Naive thymus-derived CD4-positive, alpha-beta T cell (primary cell): ENCODE measurements at places on chromosomes 11 and 22. TPM values are rescaled to one million over a fixed set of nuclear protein-coding genes. Genes with fewer than 3 reads are reported as not detected.

- DNase-seq: no peak
Observed at GRCh38 chr11:107706531-107706930, 5.3 kb downstream of the SLN start.

SPINDOC gene
- total RNA-seq: 42.2 and 42.7 TPM in 2 replicates

INPPL1 gene
- total RNA-seq: 182 TPM

SYCE3 gene
- not detected in 2 replicates for total RNA-seq

ABCC8 gene
- total RNA-seq: 0.36 TPM in 1 of 2 replicates, not detected in the other

DNA sequence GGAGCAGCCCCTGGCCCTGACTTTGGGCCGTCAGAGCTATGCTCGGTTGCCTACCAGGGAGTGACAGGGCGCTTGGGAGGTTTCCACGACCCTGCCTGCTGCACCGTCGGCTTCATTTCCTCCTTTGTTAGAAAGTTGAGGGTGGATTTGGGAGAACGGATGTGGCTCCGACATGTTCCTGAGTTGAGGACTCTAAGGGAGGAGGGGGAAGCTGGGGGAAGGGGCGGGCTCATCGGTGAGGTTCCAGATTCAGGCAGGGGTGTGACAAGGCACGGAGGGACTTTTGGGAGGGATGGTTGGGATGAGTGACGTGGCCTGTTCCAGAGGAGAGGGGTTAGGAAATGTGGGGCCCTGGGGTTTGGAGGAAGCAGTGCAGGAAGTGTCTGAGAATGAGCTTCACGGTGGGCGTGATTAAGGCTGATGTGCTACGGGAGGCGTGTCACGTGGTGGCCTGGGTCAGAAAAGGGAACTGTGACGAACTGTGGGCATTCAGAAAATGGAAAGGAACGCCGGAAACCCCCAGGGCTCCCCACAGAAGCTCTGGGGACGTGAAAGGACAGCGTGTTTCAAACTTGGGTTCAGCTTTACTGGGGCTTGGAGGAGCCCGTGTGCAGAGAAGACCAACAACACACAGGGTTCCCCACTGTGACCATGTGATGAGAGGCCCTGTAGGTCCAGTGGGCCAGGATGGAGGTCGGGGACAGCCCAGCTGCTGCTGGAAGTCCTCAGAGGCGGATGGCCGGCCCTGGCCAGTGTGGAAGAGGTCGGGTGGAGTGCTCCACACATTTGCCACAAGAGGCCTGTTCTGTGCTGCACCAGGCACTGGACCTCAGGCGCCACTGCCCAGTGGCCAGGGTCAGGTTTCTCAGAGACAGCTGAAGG, 2.8 kb downstream of the PARVB start:
- peak; percentile 27 for DNase-seq

GRCh38 chr22:30178181-30179126, 68.1 kb downstream of the LIF start:
- peak; percentile 15 for DNase-seq

GRCh38 chr11:105720096-105720495, 110.2 kb downstream of the GRIA4 start:
- DNase-seq: no peak

ASPHD2 gene
- 3.0 TPM for total RNA-seq

DNA sequence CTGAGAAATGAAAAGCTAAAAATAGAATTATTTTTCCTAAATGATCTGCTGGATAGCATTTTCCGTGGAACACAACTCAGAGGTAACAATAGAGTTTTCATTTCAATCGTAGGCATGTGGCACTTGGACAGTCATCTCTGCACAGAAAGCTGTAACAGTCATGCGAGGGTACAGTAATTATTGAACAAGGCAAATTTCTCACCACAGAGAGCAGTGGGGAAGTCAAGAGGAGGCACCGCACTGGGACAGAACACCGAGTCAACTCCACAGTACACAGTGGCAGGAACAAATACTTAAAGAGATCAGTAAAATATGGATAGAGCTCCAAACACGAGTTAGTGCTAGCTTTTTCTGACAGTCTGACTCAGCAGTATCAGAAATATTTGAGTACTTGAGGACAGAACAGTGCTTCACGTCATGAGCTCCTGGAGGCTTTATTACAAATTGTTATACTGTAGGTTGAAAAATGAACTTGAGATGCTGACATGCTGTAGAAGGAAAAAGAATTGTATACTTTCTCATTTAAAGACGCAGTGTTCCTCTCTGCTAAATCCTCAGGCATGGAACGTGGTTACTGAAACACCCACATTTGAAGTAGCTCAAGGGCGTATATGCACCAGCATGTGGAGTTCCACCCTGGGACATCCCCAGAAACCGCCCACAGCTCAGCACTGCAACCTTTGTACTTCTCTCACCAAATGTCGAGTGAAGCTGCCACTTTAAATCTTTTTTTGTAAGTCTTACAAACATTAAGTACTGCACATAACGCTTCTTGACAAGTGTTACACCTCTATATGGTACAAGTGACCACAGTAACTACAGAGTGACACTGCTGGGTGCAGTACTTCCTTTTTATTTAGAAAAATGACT, 27.4 kb upstream of the YPEL1 start:
- DNase-seq: no peak
